AG10803 (cell line): ENCODE measurements at places on chromosomes 6 and 20.

DNA sequence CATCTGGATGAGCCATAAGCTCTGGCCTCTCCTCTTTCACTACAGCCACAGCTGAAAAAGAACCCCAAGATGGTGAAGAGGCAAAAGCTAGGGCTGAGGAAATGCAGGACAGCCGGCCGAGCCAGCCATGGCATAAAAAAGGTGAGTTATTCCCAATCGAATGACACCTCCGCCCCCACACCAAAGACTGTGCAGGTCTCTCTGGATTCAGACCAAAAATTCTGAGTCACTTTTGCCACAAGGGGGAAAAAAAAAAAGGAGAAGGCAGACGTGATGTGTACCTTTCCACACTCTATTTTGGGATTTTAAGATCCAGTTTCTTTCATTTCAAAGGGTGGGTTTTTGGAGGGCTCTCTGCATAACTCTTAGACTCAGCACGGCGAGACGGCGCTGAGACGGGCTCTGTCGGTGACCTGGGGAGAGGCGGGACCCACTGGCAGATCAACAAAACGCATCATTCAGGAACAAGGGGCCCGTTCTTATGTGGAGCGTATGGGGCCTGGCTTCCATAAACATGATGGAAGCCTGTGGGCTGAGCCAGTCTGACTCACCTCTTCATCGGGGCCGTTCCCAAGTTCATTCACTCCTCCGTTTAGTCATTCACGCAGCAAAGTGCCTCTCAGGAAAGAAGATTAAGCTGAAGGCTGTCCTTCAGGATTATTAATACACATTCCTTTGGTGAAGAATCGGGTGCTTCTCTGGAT, 54.8 kb downstream of the NFATC2 start:
- peak; percentile 55 for DNase-seq

DNA sequence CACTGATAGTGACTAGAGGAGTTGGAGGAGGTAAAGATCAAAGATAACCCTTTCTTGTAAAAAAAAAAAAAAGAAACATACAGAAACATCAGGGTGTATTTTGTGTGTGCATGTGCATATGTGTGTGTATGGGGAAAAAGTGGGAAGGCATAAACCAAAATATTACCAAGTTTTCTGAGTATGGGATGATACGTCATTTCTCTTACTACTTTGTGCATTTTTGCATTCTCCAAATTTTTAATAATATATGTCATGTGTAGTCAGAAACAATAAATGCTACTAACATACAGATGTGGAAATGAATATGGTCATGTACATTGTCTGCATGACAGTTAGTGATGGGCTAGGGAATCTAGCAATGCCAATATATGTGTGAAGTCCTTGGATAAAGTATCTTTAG, 161.1 kb downstream of the SASH1 start:
- no peak for DNase-seq

- DNase-seq: no peak
These were observed 129.5 kb downstream of the FOXC1 start for GRCh38 chr6:1739220-1739619.

DNA sequence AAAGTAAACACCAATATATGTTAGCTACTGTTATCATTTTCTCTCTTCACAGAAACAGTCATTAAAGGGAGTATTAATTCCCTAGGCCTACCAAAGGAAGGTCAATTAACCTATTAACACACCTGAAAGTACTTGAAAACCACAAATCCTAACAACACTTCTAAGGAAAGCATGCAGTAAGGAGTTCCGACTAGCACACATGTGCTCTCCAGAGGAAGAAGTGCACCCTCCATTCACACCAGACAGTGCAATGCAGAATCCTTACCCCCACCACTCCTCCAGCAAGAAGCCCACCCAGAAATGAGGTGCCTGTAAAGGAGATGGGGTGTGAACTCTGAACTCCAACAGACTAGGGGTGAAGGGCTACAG, 58.7 kb downstream of the EPB41L2 start:
- no peak for DNase-seq

GRCh38 chr20:51562332-51563173, 20.0 kb upstream of the NFATC2 start:
- DNase-seq: peak; percentile 95

GRCh38 chr6:101129851-101130250, 248.7 kb upstream of the ASCC3 start:
- DNase-seq: no peak

- no peak for DNase-seq
These were observed 869.8 kb upstream of the EPHA7 start for GRCh38 chr6:94289131-94289530.

DNA sequence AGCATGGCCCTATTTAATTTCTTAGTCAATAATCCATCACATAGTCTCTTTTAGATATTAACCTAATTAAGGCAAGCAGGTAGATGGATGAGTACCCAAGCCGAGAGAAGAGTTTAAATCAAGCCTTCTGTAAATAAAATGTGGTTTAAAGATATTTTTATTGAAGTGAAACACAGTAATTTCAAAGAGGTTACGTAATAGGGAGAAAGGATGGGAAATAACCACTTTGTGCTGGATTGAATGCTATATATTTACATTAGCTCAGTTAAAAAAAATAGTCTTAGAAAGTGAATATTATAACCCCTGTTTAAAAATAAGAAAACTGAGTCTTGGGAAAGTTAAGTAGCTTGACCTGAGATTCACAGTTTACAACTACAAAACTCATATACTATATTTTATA, 37.0 kb upstream of the FOXO3 start:
- DNase-seq: no peak

- no peak for DNase-seq
These were observed 143.2 kb upstream of the MLN start for GRCh38 chr6:33947047-33947446.
